ENCODE measurements at places on chromosomes 7 and 10.

DNA sequence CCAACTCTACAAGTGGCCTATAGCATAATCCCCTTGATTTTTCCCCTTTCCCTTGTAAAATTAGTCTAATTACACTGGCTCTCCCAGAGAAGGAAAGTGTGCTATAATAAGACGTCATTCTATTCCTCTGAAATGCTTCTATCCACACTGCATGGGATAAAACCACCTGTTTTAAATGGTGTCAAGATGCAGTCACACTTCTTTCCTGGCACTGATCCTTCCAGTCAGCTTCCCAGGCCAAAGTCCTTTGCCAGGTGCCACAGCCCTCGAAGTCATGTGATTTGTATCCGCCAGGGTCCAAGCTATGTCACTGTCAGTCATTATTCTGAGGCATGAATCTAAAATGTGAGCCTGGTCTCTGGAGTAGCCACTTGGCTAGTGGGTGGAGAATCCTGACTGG lies 169.0 kb upstream of the KIAA1217 start:
- DNase-seq, result no peak

- DNase-seq, result peak; percentile 80
Observed at GRCh38 chr10:44386546-44387052, 1.7 kb upstream of the CXCL12 start.

GRCh38 chr7:27315066-27315465 lies 72.5 kb downstream of the EVX1 start:
- no peak for DNase-seq

DNA sequence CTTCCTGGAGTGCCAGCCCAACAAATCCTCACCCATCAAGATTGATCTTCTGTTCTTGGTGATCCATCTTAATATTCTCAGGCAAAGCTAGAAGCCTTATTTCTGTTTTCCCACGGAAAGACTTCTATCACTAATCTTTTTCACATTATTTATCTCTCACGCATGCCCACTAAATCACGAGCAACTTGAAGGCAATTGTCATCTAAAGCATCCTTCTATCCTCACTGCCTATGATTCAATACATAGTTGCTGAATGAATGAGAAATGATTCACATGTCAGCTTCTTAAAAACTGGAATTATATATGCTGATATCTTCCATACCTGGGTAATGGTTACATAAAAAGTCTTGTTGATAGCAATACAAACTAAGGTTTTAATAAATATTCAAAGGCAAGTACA lies 12.6 kb upstream of the COL1A2 start:
- DNase-seq, result no peak

DNA sequence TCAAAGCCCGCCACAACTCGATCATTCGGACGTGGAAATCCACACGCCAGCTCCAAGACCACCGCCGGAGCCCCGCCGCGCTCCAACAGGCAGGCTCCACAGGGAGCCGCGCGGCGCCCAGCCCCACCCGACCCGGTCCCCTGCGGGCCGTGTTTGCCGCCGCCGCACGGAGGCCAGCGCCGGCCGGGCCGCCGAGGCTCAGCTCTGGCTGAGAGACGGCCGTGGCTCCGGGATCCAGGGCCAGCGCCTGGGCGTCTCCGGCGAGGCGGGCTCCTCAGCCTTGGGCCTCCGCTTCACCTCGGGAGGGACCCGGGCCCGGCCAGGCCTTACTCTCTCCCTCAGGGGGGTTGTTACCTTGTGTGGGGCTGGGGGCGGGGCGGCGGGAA lies 333 bp downstream of the SMNDC1 start:
- no peak for DNase-seq

DNA sequence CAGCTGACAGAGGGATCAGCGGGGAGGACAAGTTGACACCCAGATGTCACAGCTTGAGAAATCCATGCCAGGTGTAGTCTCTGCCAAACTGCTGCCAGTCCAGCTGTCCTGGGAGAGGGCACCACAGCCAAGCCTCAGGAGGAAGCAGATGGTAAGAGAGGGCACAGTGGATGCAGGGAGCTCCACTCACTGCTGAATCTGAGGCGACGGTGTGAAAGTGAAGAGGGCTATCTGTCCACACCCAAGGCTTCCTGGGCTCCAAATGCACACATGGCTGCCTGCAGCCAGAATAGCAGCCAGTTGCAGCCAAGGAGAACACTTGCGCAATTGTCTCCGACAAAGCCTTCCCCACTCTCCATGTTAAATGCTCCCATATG lies 502.4 kb downstream of the GRID1 start:
- no peak for DNase-seq

DNA sequence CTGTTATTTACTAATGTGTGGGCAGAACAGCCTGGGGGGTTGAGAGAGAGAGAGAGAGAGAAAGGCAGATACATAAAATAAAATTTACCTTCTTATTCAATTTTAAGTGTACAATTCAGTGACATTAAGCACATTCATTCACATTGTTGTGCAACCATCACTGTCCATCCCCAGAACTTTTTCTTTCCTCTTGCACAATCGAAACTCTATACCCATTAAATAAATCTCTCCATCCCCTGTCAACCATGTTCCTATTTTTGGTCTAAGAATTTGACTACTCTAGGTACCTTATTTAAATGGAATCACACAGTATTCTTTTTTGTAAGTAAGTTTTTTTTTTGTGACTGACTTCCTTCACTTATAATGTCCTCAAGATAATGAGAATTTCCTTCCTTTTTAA lies 181.6 kb downstream of the SND1 start:
- DNase-seq, result no peak

- no peak for DNase-seq
Observed at GRCh38 chr7:10662491-10662890, 311.2 kb upstream of the PHF14 start.

DNA sequence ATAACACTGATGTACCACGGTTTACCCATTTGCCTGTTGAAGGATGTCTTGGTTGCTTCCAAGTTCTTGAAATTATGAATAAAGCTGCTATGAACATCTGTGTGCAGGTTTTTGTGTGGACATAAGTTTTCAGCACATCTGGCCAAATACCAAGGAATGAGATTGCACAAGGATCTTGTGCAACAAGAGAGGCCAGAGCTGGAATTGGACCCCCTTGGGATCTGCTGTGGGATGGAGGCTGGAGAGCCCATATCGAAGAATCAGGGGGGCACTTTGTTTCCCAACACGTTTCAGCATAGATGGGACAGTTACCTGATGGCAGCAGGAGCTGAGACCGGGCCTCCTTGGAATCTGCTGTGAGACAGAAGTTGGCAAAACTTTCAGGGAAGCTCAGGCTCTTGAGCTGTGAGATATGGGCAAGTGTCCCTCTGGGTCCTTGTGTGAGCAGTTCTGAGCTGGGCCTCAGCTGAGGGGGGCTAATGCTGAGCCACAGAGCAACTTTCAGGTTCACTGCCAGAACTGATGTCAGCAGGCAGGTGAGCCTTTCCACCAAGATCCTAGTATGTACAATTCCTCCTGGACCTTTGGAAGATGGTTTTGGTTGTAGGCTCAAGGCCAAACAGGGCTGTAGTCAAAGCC lies 115.2 kb upstream of the RAB18 start:
- no peak for DNase-seq

- DNase-seq, result no peak
Observed at GRCh38 chr7:84060000-84060399, 134.6 kb downstream of the SEMA3A start.

DNA sequence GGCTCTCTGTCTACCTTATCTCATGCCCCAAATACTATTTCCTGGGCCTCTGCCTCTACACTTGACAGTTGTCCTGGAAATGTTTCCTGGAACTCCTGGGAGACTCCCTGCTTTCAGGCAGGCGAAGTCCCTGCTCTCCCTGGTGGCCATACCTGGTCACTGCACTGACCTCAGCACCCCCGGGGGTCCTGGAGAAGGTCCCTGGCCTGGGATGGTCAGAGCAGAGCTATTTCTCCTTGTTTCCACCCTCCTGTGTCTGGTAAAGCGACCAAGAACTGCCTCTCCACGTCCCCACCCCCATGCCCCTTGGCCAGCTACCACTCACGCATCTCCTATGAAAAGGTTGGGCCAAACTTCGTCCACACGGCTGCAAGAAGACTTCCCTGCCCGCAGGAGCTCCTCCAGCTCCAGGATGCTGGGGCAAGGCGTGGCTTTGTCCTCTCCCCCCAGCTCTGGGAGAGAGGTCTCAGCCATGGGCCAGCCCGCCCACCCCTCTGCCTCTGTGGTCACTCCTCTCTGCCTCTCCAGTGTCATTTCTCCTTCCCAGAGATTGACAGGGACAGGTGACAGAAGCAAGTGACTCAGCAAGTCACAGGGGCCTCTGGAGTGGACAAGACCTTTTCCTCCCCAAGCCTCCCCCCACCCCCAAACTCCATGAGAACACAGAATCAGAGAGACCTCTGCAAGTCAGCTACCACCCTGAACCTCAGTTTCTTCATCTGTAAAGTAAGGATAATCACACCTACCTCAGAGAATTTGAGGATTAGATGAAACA lies 2.6 kb upstream of the SAMD8 start:
- peak; percentile 53 for DNase-seq

- no peak for DNase-seq
Observed at GRCh38 chr7:100087055-100087750, 1.6 kb upstream of the COPS6 start.

- DNase-seq, result no peak
Observed at GRCh38 chr10:126729314-126729870, 58.9 kb upstream of the C10orf90 start.
